Caki2 (cell line): ENCODE measurements at places on chromosomes 13 and 19.

GRCh38 chr19:28990522-28990921 lies 222.4 kb downstream of the UQCRFS1 start:
- no peak for DNase-seq

GRCh38 chr13:89900104-89900765 lies 1447.3 kb upstream of the MIR17HG start:
- DNase-seq = no peak

DNA sequence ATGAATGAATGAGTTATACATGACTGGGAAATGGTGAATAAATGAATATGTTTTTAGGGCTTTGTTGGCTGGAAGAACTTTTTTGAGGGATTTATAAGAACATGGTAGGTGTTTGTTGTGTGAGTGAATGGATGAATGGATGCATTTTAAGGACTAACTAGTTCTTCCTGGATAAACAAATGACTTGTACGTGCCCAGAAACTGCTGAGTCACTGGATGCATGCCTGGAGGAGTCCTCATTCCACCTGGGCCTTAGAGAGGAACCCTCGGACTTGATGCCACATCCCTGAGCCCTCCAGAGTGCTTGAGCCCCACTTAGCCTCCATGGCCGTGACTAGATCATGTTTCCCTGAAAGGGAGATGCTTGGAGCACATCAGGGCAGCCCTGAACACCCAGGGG lies 153.4 kb downstream of the DPF1 start:
- DNase-seq = peak; percentile 75

DNA sequence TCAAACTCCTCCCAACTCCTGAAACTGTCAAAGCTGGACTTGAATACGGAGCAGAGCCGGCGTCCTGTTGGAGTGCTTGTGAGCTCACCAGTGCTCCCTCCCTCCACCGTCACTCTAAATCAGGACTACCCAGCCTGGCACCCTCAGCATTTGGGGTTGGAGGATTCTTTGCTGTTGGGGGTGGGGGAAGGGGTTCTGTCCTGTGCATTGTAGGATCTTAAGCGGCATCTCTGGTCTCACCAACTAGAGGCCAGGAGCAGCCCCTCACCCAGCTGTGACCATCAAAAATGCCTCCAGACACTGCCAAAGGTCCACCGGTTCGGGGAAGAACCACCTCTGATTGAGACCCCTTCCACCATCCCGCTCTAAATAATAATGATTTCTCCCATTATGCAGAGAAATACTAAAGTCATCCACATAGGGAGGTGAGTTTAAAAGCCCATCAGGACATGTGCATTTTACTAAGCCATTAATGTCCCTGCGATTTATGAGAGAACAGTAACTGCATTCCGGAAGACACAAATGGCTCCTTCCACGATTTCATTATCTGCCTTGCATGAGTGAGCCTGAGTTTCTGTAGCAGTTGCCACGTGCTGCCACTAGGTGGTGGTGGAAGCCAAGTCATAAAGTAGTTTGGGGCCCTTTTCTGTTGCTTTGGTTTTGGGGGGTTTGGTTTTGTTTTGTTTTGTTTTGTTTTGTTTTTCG lies 16.1 kb upstream of the USP29 start:
- DNase-seq = peak; percentile 33

DNA sequence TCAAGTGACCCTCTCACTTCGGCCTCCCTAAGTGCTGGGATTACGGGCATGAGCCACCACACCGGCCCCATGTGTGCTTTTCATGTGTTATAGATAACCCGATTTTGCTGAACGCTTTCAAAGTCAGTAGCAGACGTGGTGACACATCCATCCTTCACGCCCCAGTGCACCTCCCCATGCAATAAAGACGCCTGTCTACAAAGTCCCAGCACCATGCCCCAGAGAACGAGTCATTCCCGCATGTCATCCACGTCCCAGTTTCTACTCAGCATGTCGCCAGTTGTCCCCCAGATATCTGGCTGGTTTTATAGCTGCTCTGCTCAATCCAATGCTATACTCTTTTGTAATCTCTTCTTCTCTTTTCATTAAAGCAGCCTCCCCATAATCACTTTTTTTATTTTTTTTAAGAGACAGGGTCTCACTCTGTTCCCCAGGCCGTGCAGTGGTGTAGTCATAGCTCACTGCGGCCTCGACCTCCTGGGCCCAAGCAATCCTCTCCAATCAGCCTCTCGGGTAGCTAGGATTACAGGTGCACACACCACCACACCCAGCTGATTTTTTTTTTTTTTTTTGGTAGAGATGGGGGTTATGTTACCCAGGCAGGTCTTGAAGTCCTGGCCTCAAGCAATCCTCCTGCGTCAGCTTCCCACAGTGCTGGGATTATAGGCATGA lies 42.5 kb downstream of the DNM2 start:
- peak; percentile 90 for DNase-seq

DNA sequence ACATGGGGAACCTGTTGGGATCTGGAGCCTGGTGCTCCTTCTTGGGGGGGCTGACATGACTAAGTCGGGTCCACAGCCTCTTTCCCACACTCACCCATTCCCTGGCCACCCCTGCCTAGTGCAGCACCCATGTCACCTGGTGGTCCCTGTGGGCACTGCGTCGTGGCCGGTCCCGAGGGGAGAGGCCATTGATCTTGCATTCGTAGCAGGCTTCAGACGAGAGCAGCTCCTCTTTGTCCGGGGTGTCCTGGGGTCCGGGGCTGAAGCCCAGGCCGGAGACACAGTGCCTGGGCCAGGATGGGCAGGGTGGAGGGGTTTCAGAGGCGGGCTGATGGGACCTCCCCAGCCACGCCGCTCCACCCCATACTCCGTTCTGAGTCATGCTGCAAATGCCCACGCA lies 19.4 kb downstream of the CCL25 start:
- no peak for DNase-seq

DNA sequence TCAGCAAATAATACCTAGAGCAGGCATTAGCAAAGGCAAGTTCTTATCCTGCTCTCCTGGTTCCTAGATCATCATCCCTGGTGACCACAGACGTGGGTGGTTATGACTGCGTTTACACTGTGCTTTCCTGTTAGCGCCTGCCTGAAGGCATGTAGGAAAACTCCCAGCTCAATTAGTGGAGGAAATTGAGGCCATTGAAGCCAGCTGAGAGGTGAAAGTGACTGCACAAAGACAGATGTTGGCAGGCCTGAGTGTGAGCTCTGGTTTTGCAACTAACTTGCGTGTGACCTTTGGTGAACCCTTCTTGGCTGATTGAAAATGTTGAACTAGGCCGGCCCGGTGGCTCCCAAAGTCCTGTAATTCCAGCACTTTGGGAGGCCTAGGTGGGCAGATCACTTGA lies 17.5 kb upstream of the NWD1 start:
- DNase-seq = no peak

GRCh38 chr13:110418944-110419343 lies 111.9 kb downstream of the COL4A2 start:
- DNase-seq = no peak

DNA sequence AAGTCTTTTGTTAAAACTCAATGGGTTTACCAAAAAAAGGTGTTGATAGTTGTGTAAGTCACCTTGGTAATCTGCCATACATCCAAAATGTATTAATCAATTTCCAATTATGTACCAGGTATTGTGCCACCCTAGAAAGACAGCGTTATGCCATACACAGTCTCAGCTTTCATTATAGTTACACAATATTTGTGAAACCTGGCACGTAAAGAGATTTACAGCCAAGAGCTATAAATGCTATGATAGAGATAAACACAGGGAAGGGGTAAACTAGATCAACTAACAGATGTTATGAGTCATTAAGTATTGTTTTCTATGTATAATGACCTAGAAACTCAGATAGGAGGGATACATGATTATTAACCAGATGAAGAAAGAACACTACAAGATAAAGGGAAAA lies 725.6 kb upstream of the SLITRK5 start:
- no peak for DNase-seq

GRCh38 chr13:73901324-73902068 lies 232.7 kb downstream of the KLF12 start:
- no peak for DNase-seq

DNA sequence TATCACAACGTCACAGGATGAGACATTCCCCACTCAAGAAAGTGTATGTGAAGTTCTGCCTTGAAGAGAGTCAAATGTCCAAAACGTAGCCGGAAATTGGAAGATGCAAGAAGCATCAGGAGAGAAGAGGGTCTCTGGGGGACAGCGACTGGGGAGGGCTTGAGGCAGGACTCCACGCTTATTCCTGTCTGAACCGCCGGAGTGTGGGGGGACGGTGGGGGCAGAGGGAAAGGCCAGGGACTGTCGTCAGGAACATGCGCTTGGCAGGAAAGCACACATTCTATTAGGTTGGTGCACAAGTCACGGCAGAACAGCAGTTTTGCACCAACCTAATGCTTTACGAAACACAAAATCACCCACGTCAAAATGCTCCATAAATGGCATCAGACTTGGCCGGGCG lies 95.3 kb upstream of the TM9SF2 start:
- DNase-seq = no peak

- no peak for DNase-seq
These were observed 14.0 kb downstream of the GPR183 start for GRCh38 chr13:99293178-99293577.

DNA sequence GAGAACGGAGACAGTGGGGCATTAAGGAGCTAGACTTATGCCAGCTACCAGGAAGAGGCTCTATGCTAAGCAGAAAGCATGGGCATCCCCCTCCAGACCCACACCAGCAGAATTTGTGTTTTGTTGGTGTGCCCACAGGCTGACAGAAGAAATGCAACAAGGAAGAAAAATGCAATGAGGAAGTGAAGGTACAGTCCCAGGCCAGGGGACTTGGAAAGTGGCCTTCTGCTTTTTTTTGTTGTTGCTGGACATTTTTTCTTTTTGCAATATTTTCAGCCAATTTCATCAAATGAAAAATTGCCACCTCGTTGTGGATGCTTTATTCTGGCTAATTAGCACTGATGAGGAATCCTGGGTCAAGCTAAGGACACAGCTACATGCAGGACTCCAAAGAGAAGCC lies 167.7 kb downstream of the TSHZ3 start:
- no peak for DNase-seq

- peak; percentile 33 for DNase-seq
These were observed 11.3 kb upstream of the FFAR2 start for GRCh38 chr19:35436477-35437405.

GRCh38 chr19:30387311-30388115 lies 15.3 kb downstream of the ZNF536 start:
- DNase-seq = no peak

DNA sequence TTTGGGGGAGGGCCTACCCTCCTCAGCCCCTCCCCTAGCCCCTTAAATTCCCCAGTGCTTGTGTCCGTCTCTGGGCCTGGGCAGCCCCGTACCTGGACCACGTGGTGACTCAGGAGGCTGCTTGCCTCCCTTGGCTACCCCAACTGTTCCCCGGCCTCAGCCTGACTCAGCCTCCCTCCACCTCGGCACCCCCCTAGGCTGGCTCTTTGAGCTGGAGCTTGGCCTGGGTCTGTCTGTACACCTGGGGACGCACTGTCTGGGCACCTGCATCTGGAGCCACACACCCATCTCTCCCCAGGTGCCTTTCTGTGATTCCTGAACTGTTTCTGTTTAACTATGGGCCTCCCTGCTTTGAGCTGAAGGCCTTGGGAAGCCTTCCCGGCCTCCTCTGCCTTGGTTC lies 1.8 kb upstream of the KLK14 start:
- DNase-seq = no peak

DNA sequence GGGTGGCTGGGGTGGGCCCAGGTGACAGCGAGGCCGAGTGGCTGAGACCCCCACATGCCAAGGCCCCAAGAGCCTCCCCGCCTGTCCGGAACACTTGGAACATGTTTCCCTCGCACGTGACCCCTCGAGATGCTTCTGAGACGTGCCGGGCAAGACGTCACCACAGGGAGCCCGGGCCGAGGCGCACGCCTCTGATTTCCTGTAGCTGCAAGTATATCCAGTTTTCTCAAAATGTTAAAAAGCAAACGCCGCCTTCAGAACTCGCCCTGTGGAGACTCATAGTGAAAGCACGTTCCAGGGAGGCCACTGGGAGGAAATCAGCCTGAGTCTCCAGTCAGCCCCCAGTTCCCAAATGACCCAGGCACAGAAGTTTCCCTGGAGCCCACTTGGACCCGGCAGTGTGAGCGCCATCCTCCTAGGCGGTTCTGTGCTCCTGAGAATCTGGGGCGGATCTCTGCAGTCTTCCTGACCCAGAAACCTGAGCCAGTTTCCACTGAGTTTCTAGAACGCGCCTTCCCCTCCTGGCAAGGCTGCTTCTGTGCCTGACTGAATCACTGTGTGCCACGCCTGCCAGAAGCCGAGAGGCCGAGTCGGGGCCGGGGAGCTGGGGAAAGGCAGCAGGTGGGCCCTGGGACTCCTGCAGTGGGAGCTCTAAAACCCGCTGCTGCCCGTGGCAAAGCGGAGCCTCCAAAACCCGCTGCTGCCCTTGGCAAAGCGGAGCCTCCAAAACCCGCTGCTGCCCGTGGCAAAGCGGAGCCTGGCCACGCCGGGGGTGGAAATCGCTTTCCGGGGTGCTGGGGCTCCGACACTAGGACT lies 179.3 kb downstream of the KDM4B start:
- DNase-seq = no peak

DNA sequence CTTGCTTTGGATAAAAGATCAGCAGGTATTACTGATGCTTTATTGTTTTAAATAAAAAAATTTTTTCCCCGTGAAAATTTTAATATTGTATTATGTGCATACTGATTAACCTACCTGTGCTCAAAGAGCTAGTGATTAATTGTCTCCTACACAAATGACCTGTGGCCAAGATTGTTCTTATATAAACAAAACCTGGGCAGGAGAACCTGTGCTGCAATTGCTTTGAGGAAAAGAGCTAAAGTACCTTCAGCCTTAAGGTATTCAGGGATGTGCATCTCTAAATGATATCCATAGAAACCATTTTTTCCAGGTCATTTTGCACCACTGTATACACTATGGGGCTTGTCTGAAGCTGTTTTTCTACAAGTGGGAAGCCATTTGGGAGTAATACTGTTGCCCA lies 1.2 kb downstream of the FRY start:
- no peak for DNase-seq

GRCh38 chr19:56110515-56111448 lies 10.3 kb downstream of the ZNF787 start:
- peak; percentile 71 for DNase-seq
